ENCODE measurements at places on chromosomes 1 and 21.

- no peak for ATAC-seq
These were observed 38.6 kb downstream of the PDE9A start for GRCh38 chr21:42691901-42692559.

DNA sequence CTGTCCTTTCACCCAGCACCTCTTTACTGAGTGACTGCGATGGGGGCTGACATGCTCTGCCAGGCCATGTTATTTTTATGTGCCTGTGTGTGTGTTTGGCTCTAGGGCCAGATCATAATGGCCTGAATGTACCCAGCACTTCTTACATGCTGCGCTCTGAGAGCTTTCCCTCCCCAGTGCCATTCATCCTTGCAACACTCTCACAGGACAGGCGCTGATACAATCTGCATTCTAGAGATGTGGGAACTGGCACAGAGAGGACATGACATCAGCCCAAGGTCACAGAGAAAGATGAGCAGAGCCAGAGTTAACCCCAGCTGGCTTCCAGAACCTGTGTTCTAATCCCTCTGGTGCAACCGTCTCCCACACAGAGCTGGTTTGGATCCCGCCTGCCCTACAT is 54.5 kb downstream of the ARHGEF10L start:
- no peak for ATAC-seq

DNA sequence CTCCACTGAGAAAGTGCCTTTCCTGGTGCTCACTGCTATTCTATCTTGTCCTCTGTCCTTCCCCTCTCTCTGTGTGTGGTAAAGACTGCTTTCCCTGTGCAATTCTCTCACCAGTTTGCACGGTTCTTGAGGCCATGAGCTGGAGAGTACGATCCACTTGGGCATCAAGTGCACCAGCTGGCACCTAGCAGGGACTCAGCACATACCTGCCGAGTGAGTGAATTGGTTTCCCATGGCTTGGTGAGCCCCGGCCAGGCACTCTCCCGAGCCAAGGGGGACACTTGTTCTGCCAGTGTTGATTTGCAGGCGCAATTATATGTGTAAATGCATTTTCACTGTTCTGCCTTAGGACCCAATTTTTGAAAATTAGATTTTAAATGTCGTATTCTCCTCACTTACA is 313.5 kb downstream of the DISC1 start:
- no peak for ATAC-seq

- no peak for ATAC-seq
These were observed at the start of gene ITLN1 for GRCh38 chr1:160885042-160885441. Gene ITLN1 (minus strand): TSS chr1:160885180. CDS start chr1:160884877, 303 bp downstream.

DNA sequence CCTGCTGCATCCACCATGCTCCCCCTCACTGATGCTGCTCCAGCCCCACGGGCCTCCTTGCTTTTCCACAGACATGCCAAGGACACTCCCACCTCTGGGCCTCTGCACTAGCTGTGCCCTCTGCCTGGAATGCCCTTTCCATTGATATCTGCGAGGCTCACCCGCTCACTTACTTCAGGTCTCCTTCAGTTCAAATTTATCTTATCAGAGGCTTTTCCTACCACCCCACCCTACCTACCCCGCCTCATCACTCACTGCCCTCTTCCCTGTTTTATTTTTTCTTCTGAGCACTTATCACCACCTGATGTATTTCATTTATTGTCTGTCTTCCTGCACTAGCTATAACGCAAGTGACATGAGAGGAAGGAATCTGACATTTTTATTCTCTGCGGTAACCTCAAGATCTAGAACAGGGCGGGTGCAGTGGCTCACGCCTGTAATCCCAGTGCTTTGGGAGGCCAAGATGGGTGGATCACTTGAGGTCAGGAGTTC is 7.0 kb downstream of the HSPG2 start:
- ATAC-seq, result no peak

- no peak for ATAC-seq
These were observed 25.7 kb downstream of the DIO1 start for GRCh38 chr1:53919675-53920066.

DNA sequence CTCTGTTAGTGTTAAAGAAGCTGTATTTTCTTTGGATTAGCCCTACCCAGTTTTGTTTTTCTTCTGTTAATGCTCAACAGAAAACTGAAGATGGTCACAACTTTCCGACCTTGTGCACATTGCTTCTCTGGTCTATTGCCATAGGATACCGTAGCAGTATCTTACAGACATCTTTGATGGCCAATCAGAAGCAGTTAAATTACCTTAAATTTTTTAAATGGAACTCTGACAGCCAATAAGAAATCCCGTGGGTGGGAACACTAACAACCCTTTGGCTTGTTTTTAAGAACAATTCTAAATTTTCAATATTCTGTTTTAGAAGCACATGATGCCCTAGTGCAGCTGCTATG is 17.2 kb downstream of the NFYC start:
- peak; percentile 90 for ATAC-seq

- no peak for ATAC-seq
These were observed 24.7 kb downstream of the CLIC4 start for GRCh38 chr1:24769656-24770651.

DNA sequence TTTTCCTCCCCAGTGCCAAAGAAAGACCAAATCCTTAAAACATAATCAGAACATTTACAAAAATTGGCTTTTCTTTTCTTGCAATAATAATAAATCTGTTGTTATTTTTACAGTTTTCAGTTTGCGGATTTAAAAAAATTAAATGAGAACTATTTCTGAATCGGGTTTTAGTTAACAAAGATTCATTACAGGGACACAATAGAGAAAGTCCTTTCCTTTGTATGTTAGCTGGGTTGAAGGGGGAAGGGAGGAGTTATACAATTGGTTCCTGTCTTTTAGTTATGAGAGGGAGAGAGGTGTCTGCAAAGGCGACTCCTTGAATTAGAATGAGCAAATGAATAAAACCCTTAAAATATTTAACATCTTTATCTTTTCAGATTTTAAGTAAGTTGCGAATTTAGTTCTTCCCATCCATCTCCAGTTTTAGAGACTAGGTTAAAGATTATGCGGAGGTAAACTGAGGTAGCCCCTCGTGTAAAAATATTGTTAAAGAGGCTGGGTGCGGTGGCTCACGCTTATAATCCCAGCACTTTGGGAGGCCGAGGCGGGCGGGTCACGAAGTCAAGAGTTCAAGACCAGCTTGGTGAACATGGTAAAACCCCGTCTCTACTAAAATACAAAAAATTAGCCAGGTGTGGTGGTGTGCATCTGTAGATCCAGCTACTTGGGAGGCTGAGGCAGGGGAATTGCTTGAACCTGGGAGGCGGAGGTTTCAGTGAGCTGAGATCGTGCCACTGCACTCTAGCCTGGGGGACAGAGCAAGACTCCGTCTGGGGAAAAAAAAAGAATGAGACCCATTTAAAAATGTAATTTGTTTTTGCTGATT is 3.9 kb downstream of the SPEN start:
- ATAC-seq, result no peak

DNA sequence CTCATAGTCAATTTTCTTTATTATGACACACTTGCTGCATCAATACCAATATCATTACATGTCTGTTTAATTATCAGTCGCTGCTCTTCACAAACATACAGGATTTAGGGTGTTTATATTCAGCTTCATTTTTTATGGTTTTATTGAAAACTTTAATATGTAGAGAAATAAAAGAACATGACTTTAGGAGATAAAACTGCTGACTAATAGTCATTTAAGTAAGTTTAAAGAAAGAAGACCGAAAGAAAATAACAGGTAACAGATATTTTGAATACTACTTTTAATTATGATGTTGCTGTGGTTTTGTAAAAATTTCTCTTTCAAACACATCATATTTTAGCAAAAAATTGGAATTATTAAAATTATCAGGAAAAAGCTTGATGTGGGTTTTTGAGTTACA is 685.1 kb upstream of the BRINP3 start:
- ATAC-seq, result no peak

DNA sequence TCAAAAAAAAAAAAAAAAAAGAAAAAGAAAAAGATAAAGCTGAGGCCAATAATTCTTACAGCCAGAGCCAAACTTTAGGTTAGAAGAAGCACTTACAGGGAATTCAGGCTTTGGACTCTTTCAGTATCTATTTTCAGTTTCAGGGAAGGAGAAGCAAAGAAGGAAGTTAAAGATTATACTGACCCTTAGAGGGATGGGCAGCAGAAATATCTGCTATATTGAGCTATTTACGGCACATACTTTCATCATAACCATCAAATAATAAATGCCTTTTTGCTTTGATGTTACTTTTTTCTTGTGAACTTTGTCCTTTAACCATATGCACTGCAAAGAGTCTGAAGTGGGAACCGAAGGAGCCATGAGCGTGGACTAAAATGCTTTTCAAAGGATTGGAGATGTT is 42.0 kb downstream of the TM2D1 start:
- no peak for ATAC-seq

DNA sequence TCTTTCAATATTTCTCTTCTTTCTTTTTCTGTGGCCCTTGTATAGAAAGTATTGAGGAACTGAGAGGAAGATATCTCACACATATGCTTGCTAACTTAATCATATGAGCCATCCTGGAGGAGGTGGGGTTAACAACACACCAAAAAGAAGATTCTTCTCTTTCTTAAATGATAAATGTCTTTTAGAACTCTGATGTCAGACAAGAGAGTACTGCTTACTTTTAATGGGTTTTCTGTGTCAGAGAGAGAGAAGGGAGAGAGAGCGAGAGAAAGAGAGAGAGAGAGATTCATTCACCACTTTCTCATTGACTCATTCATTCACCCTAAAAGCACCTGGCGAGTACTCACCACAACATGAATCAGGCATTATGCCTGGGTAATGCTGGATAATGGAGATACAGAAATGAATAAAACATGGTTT is 250.3 kb upstream of the SGIP1 start:
- no peak for ATAC-seq

DNA sequence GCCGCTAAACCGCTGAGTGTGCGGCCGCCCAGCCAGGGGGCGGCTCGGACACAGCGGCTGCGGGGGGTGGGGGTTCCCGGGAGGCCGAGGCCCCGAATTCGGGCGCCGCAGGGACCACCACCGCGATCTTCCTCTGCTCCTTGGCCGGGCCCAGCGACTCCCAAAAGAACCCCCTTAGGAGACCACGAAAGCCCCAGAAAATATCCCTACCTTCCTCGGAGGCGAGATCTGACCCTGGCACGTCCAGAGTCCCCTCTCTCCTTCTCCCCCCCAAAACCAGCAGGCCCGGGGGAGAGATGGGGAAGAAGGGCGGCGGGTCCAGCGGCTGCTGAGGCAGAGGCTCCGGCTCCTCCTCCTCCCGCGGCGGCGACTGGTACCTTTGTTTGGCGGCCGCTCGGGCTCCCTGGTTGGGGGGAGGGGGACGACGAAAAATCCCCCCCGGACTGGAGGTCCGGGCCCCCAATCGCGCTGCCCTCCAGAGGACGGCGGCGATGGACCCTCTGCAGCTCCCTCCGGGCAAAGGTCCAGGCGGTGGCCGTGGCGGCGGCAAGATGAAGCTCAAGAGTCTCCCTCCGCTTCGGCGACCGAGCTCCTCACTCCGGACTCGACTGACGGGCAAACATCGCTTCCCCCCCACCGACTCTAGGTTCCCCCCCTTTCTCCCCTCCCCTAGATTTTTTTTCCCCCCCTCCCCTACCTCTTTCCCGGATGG is at the start of gene ARID4B:
Gene ARID4B, minus strand, starts transcription at position 621 of the 712 bp plus-strand sequence. CDS start 1,260 bp downstream, outside the sequence.
- peak; percentile 16 for ATAC-seq

- peak; percentile 86 for ATAC-seq
These were observed 9.7 kb downstream of the OR2B11 start for GRCh38 chr1:247448107-247448791.

- no peak for ATAC-seq
These were observed 11.0 kb upstream of the DENND1B start for GRCh38 chr1:197786280-197786679.

GRCh38 chr1:68188644-68189340 is 43.5 kb downstream of the WLS start:
- no peak for ATAC-seq

- ATAC-seq, result no peak
These were observed 8.4 kb upstream of the HLCS start for GRCh38 chr21:36974851-36975192.

DNA sequence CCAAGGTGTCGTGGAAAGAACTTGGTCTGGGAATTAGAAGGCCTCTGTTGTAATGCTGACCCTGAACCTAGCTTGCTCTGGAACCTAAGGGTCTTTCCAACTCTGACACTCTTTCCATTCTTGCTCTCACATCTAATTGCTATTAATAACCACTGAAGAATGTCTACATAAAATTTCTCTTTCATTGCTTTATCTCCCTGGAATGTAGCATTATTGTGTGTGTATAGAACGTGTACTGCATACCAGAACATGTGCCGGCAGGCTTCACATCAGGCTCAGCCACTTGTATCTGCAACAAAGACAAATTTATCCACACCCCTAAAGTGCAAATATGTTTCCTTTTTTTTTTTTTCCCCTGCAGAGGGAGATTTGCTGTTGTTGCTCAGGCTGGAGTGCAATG is 13.9 kb upstream of the LAX1 start:
- no peak for ATAC-seq

DNA sequence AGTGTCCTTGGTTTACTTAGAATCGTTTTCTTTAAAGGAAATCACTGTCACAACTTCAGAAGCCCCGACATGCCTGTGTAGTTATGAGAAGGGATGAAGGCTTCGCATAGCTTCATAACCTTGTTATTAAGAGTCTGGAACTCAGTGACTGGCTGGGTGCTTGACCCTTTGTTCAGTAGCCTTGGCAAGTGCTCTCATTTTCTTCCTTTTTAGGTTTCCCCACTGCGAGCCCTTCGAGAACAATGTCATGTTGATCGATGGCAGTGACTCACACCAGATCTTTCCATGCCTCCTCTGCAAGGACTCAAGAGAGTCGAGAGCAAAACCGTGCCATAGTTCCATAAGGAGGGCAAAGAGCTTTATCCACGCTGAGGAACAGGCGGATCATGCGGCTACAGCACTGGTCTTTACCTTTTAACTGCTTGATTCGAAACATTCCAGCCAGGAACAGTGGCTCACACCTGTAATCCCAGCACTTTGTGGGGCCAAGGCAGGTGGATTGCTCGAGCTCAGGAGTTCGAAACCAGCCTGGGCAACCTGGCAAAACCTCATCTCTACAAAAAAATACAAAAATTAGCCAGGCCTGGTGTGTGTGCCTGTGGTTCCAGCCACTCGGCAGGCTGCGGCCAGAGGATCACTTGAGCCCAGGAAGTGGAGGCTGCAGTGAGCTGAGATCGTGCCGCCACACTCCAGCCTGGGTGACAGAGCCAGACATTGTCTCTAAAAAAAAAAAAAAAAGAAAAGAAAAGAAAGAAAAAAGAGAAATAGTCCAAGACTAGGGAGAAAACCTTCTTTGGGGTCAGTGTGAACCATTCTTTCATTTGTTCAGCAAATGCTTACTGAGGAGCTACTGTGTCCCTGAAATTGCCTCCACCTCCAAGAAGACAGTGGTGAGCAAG is 95.4 kb upstream of the ERRFI1 start:
- ATAC-seq, result no peak

- peak; percentile 100 for ATAC-seq
These were observed 211.6 kb downstream of the LMX1A start for GRCh38 chr1:165144757-165145397.
